ENCODE measurements at places on chromosomes 7 and 10. TPM values are rescaled to one million over a fixed set of nuclear protein-coding genes. Genes with fewer than 3 reads are reported as not detected.

The NYAP1 gene
- total RNA-seq, result 1.6 TPM

The ATOH7 gene
- total RNA-seq, result not detected

The MAGI2 gene
- total RNA-seq, result 37.4 TPM

GRCh38 chr10:116164291-116164690 lies 108.7 kb downstream of the GFRA1 start:
- DNase-seq, result no peak

GRCh38 chr10:109393425-109393824 lies 529.9 kb downstream of the XPNPEP1 start:
- no peak for DNase-seq

GRCh38 chr10:1163204-1163660 lies 107.0 kb downstream of the WDR37 start:
- DNase-seq, result no peak

- DNase-seq, result no peak
These were observed 64.2 kb downstream of the CNNM2 start for GRCh38 chr10:102982296-102982695.

- DNase-seq, result no peak
These were observed 106.0 kb upstream of the PDCD4 start for GRCh38 chr10:110765513-110766319.

- no peak for DNase-seq
These were observed 581.1 kb upstream of the AUTS2 start for GRCh38 chr7:69017208-69017607.

DNA sequence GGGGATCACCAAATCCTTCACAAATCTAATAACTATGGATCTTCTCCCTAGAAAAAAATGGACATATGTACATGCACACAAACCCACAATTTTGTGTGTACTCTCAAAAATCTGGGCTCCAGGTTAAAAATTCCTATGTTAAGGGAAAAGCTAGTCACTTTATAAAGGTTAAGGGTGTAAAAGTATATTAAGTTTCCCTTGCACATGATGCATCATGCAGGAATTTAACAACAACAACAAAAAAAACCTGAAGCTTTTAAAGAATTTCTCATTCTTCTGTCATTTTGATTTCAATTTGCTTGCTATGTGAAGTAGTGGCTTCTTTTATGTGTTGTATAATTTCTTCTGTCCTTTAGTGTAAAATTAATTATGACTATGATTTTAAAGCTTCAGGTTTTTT lies 123.7 kb downstream of the CNOT4 start:
- no peak for DNase-seq

DNA sequence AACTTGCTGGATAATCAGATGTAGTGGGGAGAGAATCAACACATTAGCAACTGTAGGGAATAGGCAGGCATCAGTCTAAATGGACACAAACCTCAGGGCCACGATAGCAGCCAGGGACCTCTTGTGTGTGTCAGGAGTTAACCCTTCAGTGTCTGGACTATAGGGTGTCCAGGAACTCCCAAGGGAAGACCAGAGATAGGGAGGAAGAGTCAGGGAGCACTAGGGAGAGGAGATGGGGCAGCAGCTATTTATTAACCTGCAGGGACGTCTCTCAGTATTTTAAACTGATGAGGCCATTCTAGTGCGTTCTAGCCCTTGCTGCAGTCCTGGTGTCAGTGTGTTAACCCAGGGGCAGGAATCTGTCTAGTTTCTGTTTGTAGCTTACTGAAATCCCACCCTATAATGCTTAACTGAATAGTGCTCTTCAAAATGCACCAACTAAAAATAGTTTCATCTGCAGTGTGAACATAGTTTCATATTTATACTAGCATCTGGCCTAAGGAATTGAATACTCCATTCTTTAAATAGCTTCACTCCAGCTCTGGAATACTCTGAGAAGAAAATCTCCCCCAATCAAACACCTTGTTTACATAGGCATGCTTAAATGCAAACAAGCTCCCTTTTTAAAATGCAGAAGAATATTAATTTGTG lies 62.7 kb downstream of the ARID5B start:
- DNase-seq, result no peak

GRCh38 chr7:12475362-12476063 lies 71.8 kb upstream of the VWDE start:
- DNase-seq, result no peak

GRCh38 chr10:71547876-71548846 lies 151.4 kb downstream of the CDH23 start:
- DNase-seq, result peak; percentile 36
